Stimulated activated CD4-positive, alpha-beta T cell treated with anti-CD3 and anti-CD28 coated beads, TNF-alpha, amount 100 ng/mL, for 4 hours (primary cell): ENCODE measurements at places on chromosomes 1 and 21.

DNA sequence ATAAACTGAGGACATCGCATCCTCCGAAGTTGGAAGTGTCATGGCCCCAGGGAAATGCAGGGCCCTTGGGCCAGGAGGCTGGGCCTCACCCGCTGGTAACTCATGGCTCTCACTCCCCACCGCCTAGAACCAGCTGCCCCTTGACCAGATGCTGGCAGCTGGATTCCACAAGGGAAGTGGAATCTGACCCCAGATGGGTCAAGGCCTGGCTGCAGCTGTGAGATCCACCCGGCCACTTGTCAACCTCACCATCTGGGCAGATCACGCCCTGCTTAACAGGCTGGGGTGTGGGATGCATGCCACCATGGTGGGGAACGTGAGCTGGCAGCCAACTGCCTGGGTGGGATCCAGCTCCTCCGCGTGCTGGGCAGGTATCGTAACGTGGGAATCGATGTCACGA is 25.5 kb downstream of the KCNAB2 start:
- DNase-seq, result no peak

GRCh38 chr1:234875328-234875952 is 253.2 kb downstream of the TOMM20 start:
- DNase-seq, result no peak

DNA sequence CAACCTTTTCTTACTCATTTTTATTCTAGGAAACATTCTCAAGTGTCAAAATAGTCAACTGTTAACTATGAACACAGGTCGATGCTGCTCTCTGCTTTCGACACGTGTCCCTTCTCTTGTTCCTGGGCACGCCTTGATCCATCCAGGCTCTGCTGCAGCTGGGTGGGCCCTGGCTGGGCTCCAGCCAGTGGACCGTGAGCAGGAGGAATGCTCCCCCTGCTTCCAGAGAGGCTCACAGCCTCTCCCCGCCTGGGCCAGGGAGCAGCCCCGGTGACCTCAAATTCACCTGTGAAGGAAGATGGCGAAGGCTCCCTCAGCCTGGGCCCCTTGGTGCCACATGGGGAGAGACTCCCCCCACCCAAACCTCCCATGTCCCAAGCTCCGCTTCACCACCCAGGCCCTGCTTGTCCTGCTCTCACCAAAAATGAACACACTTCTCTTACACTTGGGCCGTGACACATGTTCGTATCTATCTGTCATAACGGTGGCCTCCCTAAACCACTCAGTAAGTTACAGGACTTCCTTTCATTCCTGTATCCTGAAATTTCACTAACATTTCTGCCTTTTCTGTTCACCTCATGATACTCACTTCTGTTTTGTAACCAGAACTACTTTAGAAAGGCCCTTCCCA is 24.6 kb upstream of the ADARB1 start:
- no peak for DNase-seq

DNA sequence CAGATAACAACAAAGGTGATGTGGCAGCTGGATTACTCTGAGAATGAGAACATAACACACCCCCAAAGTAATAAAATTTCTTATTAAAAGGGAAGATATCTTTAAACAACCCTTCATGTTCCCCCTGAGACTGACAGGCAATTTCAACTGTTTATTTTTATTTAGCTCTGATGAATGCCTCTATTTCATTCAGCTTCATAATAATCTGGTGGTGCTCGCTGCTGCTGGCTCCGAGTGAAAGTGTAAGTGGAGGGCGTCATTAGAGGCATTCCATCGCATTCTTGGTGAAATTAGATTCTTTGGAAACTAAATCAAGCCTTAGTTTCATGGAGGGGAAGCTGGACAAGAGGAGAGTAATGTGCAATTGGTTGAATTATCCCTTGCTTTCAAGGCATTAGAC is 128.9 kb downstream of the GRIK1 start:
- DNase-seq, result no peak

DNA sequence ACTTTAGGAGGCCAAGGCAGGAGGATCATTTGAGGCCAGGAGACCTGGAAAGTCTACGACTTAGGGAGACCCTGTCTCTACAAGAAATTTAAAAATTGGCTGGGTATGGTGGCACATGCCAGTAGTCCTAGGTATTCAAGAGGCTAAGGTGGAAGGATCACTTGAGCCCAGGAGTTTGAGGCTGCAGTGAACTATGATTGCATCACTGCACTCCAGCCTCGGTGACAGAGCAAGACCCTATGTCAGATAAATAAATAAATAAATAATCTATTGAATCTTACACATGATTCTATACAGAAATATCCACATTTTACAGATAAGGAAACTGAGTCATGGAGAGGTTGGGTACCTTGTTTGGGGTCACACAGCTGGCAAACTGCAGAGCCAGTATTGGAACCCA is 89.1 kb downstream of the MAN1C1 start:
- DNase-seq, result no peak

DNA sequence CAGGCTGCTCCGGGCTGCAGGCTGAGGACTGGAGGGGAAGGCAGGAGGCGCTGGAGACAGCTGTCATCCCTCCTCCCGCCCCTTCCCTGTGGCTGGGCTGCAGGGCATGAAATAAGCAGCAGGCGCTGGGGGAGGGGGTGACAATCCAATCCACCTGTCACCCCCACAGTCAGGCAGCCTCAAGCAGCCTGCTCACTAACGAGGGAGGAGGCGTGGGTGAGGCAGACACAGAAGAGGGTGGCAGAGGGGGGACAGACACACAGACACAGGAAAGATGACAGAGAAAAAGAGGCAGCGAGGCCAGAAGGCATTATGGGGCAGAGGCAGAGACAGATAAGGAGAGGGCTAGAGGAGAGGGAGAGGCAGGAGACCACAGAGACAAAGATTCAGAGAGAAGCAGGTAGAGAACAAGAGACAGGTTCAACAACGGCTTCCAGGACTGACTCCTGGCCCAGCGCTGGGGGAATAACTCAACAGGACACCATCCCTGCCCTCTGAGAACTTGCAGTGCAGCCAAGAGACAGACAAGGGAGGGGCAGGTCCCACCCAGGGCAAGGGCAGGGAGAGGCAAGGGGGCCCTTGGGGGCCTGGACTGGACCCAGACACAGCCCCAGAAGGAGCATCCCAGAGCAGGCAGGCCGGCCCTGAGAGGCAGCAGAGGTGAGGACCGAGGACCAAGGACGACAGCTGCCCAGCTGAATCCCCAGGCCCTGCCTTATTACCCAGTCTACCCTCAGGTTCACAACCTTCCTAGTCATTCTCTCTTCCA is 11.2 kb downstream of the MEF2D start:
- peak; percentile 52 for DNase-seq

- no peak for DNase-seq
Measured at GRCh38 chr1:225896937-225897549, 8.1 kb upstream of the LEFTY1 start.

DNA sequence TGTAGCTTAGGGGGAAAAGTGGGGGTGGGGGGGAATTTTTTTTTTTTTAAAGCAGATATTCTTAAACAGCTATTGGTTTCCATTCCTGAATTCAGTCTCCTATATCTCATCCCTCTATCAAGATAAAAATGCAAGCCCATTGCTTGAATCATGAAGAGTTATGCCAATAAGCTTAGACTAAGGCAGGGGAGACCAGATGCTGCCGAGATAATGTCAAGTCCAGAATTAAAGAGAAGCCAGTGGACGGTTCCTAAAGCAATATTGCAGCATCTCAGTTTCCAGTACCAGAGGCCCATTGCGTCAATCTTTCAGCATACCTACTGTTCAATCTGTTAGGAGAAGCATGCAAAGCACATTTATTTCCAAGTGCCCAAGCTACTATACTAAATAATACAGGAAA is 309.4 kb downstream of the BARHL2 start:
- DNase-seq, result no peak

- DNase-seq, result no peak
Measured at GRCh38 chr1:175341631-175342429, 149.3 kb upstream of the KIAA0040 start.

DNA sequence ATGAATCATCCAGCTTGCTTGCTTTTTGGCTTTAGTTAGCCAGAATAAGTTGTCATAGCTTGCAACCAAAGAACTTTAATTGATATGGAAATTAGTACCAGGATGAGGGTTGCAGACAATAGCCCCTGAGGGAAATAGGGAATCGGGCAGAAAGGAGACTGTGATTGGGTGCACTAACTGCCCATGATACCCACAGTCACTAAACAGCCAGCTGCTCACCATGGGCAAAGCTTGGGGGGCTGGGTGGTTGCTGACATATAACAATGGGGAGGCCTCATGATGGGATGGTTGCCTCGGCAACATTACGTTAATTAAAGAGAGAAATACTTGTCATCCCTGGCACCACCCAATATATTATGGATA is 17.8 kb upstream of the PLA2G2E start:
- no peak for DNase-seq

- DNase-seq, result no peak
Measured at GRCh38 chr1:82578086-82578726, 777.5 kb downstream of the ADGRL2 start.

DNA sequence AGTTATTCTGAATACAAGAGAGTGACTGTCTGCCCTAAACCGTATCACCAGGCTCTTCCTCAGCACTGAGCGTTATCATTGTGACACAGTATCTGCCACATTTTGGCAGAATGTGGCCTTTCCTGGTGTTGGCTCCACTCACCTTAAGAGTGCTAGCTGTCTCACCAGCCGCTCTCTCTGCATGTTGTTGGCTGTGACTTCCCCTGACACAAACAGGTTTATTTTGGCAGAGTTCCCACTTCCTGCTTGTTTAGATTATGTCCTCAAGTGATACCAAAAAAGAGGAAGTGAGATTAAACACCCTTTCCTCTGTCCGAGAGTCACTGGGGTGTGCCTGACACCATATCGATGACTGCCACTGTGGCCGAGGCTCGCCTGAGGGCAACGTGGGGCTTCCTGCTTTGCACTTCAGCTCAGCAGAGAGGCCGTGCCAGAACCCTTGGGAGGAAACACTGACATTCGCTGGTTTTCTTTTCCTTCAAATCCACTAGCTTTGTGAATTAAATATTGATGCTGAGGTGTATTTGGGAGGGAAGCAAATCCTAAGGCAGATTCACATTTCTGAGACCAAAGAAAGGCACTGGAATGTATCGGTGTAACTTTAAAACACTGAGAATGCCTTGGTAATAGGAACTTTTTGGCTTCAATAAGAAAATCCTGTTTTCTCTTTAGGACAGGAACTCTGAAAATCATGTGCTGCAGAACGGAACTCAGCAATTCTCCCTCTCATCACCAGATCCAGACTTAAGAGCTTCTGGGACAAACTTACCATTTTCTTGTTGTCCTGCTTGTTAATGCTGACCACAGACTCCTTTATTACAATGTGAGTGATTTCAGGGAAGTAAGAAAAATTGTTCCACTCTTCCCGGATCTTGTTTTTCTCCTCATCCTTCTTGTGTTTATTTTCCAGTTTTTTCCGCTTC is 102.1 kb downstream of the JAK1 start:
- DNase-seq, result no peak

DNA sequence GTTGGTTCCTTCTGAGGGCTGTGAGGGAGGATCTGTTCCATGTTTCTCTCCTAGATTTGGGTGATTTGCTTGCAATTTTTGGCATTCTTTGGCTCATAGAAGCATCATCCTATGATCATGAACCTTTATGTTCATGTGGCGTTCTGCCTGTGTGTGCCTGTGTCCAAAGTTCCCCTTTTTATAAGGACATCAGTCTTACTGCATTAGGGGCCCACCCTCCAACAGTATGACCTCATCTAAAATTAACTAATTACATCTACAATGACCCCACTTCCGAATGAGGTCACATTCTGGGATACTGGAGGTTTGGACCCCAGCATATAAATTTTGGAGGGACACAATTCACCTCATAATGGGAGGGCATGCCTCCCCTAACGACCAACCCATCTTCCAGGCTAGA is 12.8 kb upstream of the CAMK1G start:
- no peak for DNase-seq

DNA sequence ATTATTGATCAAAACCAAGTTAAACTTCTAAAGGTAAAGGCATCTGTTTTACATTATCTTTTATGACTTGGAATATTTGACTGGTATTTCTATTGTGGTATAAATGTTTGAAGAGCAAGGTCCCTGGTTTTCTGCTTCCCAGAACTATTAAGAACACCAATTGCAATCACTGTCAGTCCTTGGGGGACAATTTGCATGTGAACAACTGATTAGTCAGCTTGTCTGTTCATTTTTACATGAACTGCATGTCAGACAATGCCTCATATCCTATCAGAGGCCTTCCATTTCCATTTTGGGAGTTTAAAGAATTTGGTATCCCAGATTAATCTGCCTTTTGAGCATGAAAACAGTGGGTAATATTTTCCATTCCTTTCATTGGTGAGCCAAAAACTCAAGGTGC is 654.9 kb upstream of the USP24 start:
- DNase-seq, result no peak

- DNase-seq, result no peak
Measured at GRCh38 chr1:88813471-88813870, 77.9 kb downstream of the GTF2B start.

GRCh38 chr1:247387565-247387964 is 28.4 kb upstream of the NLRP3 start:
- DNase-seq, result no peak

GRCh38 chr1:24621121-24621520 is 22.0 kb upstream of the SRRM1 start:
- no peak for DNase-seq

- no peak for DNase-seq
Measured at GRCh38 chr1:179124873-179125272, 43.0 kb downstream of the TOR3A start.

GRCh38 chr1:116113615-116114014 is 2.4 kb downstream of the MAB21L3 start:
- no peak for DNase-seq

DNA sequence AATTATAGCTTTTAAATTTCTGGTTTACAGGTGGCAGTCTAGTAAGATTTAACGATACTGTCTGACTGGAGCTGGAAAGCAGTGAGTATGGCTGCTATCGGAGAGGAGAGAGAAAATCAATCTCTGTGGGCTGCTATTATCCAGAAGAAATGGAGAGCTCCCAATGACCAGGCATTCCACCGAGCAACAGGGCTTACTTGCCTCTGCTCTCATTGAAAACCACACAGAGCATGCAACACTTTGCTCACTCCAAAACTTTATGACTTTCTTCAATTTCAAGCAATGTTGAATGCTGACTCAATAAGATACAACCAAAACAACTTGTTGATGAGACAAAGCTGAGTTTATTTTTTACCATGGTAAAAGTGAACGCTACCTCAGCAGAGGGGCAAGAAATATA is 337.0 kb upstream of the NCAM2 start:
- DNase-seq, result no peak

DNA sequence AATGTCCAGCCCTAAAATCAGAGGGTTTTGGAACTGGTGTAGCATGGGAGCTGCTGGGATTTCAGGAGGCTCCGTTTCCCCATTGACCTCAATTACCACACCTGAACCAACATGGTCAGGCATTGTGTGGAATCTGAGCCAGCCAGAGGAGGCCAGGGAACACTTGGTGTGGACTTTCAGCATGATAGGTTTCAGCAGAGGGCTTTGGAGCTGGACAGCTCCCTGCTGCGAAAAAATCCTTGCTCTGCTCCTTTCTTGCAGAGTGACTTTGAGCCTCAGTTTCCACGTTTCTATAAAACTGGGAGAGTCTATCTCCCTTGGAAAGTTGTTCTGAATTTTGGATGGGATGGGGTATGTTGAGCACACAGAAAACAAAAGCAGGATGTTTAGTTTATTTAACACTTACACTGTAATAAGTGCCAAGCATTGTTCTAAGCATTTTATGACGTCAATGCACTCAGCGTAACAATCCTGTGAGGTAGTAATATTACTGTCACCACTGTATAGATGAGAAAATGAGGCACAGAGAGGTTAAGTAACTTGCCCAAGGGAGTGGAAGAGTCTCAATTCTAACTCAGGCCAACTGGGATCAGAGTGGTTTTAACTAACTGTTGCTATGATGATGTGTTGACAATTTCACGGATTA is 168.0 kb downstream of the GRIK3 start:
- DNase-seq, result no peak

GRCh38 chr1:38569932-38570656 is 289.5 kb downstream of the RRAGC start:
- no peak for DNase-seq
